ENCODE measurements at places on chromosomes 2 and 18.

DNA sequence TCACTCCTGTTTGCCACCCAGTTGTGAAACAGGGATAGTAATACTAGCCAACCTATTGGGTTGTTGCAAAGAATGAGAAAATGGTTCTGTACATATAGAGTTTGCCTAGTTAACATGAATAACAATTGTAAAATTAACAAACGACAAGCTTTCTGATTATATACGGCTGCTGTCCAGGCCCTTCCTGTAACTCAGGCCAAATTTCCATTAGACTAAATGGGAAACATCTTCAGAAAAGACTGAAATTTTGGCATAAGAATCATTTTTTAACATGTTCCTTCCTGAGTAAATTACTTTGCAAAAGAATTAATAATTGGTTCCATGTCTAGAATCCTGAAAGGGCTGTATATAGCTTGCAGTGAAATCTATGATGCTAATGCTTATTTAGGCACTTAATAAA lies 117.7 kb upstream of the SATB2 start:
- DNase-seq, result no peak

GRCh38 chr2:37648331-37649011 lies 23.0 kb downstream of the CDC42EP3 start:
- no peak for DNase-seq

- no peak for DNase-seq
These were observed 32.0 kb downstream of the LGALSL start for GRCh38 chr2:64485961-64486360.

DNA sequence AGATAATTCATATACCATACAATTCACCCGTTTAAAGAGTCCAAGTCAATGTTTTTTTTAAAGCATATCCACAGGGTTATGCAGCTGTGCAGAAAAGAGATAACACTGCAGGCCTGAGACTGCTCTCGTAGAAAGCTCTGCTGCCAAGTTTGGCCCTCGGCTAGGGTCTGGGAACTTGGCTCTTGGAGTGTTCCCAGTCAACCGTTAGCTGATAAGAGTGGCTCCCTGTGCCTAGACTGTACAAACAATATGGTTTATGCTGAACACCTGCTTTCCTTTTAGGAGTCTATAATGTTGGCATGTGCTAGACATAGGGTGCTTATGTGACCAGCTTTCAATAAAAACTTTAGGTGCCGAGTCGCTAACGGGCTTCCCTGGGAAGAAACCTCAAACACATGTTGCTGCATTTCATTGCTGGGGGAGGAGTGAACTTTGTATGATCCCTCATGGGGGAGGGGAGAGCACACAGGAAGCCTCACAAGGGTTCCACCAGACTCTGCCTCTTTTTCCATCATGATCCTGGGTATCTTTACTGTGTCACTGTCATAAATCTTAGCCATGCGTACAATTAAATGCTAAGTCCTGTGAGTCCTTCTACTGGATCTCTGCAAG lies 34.7 kb downstream of the RFX8 start:
- no peak for DNase-seq

Data from stimulated activated CD4-positive, alpha-beta T cell treated with anti-CD3 and anti-CD28 coated beads, Interleukin-12 subunit alpha, Interleukin-12 subunit beta, amount 100 ng/mL, for 48 hours (primary cell).